ENCODE measurements at places on chromosomes 16 and 17. TPM values are rescaled to one million over a fixed set of nuclear protein-coding genes. Genes with fewer than 3 reads are reported as not detected.

The CARD14 gene
- 2.1 TPM for polyA plus RNA-seq

The CYLD gene
- polyA plus RNA-seq = 20.7 TPM

The TRIM72 gene
- 0.07 TPM for polyA plus RNA-seq

- no peak for DNase-seq
Observed at GRCh38 chr17:48174833-48175523, 67.4 kb downstream of the SNX11 start.

- DNase-seq = no peak
Observed at GRCh38 chr16:87017371-87018012, 299.7 kb downstream of the C16orf95 start.

DNA sequence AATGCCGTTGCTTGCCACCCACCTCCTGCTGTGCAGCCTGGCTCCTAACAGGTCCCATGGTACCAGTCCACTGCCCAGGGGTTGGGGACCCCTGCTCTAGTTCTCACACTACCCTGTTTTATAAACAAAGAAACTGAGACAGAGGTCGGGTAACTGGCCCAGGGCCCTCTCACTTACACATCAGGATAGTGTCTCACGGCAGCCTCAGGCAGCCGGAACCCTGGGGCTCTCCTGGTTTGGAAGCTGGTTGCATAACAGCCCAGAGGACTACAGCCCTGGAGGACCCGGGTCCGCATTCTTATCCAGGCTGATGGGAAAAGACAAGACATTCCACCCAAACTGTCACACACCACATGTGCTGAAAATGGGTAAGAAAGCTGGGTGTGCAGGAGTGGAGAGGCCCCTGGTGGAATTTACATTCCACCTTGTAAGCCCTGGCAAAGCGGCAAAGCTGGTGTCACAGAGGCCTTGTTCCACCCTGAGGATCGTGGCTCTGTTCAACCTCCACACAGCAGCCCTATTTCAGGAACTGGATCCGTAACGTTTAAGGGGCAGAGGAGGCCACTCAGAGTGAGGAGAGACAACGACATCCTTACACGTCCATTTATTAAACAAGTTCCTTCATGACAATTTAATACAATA is 9.8 kb downstream of the CMTM3 start:
- no peak for DNase-seq

DNA sequence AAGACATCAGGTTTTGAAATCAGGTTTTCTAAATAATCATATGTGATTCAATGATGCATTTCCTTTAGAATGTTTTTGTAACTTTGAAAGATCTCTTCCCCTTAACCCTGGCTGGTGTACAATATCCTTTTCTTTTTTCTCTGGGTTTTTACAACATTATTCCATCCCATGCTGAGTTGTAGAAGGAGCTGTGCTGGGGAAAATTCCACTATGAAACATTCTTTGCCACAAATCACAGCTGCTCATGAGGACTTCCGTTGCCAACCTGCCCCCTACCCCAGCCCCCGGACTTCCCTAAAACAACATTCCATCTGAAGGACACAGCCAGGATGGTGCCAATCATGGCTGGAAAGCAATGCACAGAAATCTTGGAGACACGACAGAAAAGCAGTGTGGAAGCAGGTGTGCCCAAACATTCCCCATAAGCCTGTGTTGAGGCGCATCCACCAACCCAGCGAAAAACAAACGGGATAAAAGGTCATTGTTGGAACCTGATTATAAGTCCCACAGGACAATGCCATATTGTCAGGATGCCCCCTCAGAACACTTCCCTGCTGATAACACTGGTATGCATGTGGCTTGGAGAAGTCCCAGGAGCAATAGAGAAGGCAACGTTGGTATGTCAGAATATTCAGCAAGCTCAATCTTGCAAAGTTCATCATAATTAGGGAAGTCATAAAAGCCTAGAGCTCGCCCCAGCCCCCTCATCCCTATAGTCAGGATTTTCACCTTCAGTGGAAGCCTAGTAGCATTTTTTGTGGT is 475.0 kb downstream of the HS3ST3B1 start:
- DNase-seq = no peak

DNA sequence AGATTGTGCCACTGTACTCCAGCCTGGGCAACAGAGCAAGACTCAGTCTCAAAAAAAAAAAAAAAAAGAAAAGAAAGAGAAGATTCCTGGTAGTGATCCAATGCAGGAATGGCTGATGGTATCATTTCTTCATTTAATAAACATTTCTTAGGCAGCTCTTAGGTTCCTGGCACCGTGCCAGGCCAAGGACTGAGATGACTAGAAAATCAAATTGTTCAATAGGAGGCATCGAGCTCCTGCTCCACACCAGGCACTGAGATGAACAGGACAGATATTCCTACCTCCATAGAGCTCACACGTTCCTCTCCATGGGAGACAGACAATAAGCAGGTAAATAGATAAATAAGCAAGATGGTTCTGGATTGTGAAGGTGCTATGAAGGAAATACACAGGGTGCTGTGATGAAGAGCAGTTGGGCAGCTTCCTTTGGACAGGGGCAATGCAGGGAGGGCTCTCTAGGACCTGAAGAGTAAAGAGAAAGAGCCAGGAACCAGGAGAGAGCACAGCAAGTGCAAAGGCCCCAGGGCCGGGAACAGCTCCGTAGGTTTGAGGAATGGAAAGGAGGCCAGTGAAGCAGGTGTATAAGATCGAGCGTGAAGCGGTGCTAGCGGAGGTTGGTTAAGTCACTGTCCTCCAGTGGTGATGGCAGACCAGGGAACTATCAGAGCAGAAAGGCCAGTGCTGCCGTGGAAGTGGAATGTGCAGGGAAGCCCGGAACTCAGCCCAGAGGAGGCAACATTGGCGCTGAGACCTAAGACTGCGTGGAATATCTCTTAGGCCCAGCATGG is 26.5 kb upstream of the CRHR1 start:
- DNase-seq = no peak
